Tongue (tissue), 3 donors: ENCODE measurements at places on chromosomes 6 and 20. TPM values are rescaled to one million over a fixed set of nuclear protein-coding genes. Genes with fewer than 3 reads are reported as not detected.

The CALHM6 gene
- total RNA-seq, result not detected

DNA sequence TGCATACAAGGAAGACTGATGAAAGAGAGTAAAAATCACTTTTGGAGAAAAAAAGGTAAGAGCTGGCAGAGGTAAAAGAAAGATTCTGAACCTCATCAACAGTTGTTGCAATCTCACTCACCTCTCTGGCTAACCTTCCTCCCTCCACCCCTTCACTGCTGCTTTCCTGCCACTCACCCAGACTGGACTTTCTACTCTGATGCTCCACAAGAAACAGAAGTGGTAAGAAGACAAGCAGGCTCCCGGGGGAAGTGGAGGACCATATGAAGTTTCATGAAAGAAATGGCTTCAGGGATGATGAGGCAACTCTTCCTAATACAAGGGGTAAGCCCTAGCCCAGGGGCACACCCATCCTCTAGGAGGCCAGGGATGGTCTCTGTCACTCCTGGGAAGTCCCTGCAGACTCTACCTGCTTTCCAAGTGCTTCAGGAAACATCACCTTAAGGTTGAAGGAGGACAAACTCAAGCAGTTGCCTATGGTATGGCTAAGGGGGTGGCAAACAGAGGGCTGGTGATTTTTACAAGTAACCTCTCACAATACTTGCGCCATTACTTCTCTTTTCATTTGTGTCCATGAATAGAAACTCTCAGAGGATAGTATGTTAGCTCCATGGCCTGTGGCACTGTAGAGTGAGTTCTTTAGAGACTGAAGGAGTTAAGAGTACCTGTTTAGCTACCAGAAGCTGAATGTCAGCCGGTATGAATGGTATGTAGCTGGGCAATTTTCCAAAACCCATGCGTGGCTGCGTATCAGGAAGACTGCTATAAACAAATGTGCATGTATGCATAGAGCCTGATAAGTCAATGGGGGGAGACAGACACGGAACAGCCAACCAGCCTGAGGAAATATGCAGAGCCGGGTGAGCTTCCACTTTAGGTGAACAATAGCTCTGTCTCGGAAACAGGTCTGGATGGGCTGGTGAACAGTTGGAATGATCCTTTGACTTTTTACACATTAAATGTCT, 112.0 kb downstream of the BACH2 start:
- peak; percentile 65 for DNase-seq

GRCh38 chr6:10880366-10880765, 1.5 kb downstream of the GCM2 start:
- no peak for DNase-seq

GRCh38 chr20:13325033-13325432, 104.0 kb downstream of the ISM1 start:
- DNase-seq, result no peak

The CST5 gene
- not detected for total RNA-seq

- DNase-seq, result no peak
Observed at GRCh38 chr6:142871910-142872331, 73.1 kb downstream of the HIVEP2 start.

DNA sequence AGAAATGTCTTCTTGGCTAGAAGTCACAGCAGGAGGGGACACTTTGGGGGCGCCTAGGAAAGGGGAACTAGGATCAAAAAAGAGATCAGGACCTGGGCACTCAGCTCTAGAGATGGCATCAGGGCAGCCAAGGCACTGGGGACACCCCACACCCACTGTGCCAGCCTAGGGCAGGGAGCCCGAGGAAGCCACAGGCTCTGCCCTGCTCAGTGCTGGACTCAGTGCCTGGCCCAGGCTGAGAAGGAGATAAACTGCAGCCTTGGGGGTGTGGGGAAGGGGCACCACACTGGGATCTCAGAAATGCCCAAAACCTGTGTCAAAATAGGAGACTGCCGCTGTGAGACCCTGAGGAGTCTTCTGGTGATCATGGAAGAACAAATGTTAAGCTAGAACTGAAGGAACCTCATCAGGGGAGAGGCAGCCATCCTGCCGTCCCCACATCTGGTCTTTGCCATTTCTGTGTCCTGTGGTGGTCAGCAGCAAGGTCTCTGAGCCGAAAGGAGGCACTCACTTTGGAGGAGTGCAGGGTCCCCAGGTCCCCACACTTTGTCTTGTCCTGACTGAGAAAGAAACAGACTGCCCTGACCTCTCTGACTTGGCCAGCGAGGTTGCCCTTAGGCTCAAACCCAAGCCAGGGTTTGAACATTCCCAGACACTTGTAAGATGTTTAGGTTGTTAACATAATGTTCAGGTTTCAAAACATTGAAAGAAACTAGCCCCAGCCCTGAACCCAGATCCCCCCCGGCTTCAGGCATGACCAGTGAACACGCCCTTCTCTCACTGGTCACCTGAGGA, 2.3 kb downstream of the ARFRP1 start:
- no peak for DNase-seq

- DNase-seq, result no peak
Observed at GRCh38 chr20:24767623-24768100, 181.4 kb upstream of the CST7 start.

The NFKBIE gene
- 8.1 TPM for total RNA-seq

- DNase-seq, result no peak
Observed at GRCh38 chr20:21739682-21740081, 34.2 kb downstream of the PAX1 start.

The MROH8 gene
- 10.5 TPM for total RNA-seq

The UFL1 gene
- 45.5 TPM for total RNA-seq

GRCh38 chr6:163183806-163184205, 230.7 kb upstream of the QKI start:
- no peak for DNase-seq

GRCh38 chr6:144723431-144723830, 438.3 kb downstream of the UTRN start:
- no peak for DNase-seq

DNA sequence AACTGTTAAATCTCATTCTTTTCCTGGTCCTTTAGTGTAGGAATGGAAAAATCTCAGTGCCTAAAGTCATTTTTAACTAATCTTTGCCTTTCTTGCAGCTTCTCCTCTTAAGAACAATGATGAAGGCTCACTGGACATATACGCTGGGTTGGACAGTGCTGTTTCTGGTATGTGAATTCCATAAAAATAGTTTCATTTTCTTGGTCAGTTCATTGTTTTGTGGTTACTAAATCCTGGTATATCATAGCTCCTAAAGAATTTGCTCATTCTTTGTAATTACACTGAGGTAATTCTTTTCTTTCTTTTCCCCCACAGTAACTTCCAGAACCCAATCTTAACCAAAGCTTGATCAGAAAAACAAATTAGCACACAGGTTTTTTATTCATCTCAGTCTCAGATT, 23.4 kb downstream of the CASP8AP2 start:
- no peak for DNase-seq

- DNase-seq, result no peak
Observed at GRCh38 chr6:57180596-57180995, 8.5 kb downstream of the BAG2 start.
